ENCODE measurements at places on chromosomes 1 and 21. TPM values are rescaled to one million over a fixed set of nuclear protein-coding genes. Genes with fewer than 3 reads are reported as not detected.

Gene PADI1
- total RNA-seq, result not detected

Gene FCMR
- total RNA-seq, result 0.12 TPM

Gene CRP
- total RNA-seq, result not detected

Gene GCSAML
- not detected for total RNA-seq

Gene OR10J1
- not detected for total RNA-seq

Gene TTC24
- total RNA-seq, result not detected

Gene RHD
- not detected for total RNA-seq

Gene CD2
- total RNA-seq, result not detected

Gene PCSK9
- 0.25 TPM for total RNA-seq

Gene TSACC
- not detected for total RNA-seq

Gene RAB3B
- 1.2 TPM for total RNA-seq

Gene LRRC53
- not detected for total RNA-seq

Gene CHI3L1
- 0.06 TPM for total RNA-seq

Gene S100B
- total RNA-seq, result 0.12 TPM

Gene KDF1
- total RNA-seq, result not detected

Gene FMO3
- 0.79 TPM for total RNA-seq

Gene VPS26C
- 85.9 TPM for total RNA-seq

Gene TARBP1
- total RNA-seq, result 19.7 TPM

Gene SPRR1A
- total RNA-seq, result not detected

Gene MFAP2
- 18.2 TPM for total RNA-seq

Gene DENND2D
- 0.40 TPM for total RNA-seq

Gene DPYD
- total RNA-seq, result 62.0 TPM

Gene IER5
- total RNA-seq, result 13.7 TPM

Gene RLF
- 18.6 TPM for total RNA-seq

Gene GUCA2B
- total RNA-seq, result not detected

Gene GPR61
- 0.37 TPM for total RNA-seq

Gene ACADM
- 33.4 TPM for total RNA-seq

Gene GJA8
- total RNA-seq, result not detected

Gene CRABP2
- 7.3 TPM for total RNA-seq

Gene ALG14
- total RNA-seq, result 4.3 TPM

Gene DNAJC6
- 2.5 TPM for total RNA-seq

Gene PRR9
- not detected for total RNA-seq

Gene GDAP2
- total RNA-seq, result 23.3 TPM

Gene CLCA1
- not detected for total RNA-seq

Gene KRTAP12-1
- total RNA-seq, result not detected

Gene CDC42BPA
- 51.9 TPM for total RNA-seq

Gene C2CD4D
- not detected for total RNA-seq

Gene RCSD1
- 0.26 TPM for total RNA-seq

Gene SHE
- total RNA-seq, result 0.93 TPM

Gene OR2AK2
- not detected for total RNA-seq

Gene SLAMF9
- total RNA-seq, result 1.2 TPM

Gene CNN3
- total RNA-seq, result 622 TPM

Gene OR2G6
- total RNA-seq, result not detected

Gene RXRG
- total RNA-seq, result not detected

Gene FAM110D
- under 0.01 TPM for total RNA-seq

Gene LORICRIN
- not detected for total RNA-seq

Gene RHOU
- 0.87 TPM for total RNA-seq

Data from aortic smooth muscle cell (primary cell).